ENCODE measurements at places on chromosomes 13 and 19.

DNA sequence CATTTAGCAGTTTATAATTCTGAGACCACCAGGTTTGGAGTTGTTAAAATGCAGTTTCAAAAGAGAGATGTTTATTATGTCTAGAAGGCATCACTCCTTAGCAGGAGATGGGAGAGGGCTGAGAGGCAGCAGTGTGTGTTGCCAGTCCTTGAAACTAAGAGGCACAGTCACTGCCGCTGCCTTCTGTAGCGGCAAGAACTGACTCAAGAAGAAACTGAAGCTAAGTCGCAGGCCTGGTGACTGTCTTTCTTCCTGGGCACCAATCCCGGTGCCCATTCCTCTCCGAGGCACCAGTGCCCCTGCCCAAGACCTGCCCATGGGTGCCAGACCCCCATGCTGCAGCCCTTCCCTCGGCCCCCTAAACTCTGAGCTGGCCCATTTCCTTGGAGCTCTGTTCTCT, 20.1 kb downstream of the N4BP2L1 start:
- no peak for DNase-seq

GRCh38 chr19:46945694-46946489, 73.7 kb upstream of the NPAS1 start:
- no peak for DNase-seq

GRCh38 chr13:100211016-100211710, 122.3 kb downstream of the PCCA start:
- no peak for DNase-seq

DNA sequence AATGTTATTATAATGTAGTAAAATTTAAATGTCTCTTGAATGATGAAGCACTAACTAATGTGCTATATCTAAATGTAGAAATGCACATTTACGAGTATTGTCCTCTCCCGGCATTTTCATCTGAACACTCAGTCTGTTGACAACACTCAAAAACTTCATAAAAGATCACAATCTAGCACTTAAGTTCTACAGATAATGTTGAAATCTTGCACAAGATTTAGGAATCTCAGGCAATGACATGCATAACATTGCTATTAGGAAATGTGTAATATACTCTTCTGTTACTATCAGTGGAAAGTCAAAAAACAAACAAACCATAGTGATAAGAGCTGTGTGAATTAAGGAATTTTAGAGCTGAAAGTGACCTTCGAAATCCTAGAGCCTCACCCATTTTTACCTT, 37.5 kb upstream of the XPO4 start:
- DNase-seq, result no peak

DNA sequence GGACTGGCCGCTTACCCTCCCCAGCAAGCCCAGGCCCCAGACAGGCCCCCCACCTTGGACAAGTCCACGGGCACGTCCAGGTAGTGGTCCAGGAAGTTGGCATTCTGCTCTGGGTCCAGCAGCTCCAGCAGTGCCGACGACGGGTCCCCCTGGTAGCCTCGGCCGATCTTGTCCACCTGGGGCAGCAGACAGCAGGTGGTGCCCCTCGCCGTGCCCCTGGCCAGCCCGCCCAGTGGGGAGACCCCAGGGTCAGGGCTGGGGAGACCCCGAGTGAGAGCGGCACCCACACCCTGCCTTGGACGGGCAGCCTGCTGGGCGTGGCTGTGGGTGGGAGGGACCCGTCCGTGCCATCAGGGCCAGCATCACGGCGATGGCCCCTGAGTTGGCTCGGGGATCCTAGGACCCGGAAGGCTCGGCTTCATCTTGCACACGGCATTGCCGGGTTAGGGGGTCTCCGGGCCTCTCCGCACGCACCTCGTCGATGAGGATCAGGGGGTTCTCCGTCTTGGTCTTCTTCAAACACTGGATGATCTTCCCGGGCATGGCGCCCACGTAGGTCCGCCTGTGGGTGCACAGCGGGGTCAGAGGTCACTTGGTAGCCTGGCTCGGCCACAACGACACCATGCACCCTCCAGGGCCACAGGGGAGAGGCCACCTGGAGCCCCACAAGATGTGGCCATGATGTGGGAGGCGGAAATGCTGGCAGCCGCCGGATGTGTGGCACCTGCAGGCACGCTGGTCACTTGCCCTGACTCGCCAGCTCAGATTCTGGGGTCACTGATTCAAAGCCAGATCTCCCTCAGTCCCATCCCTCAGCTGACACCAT, 6.3 kb downstream of the RPL36 start:
- DNase-seq, result no peak

DNA sequence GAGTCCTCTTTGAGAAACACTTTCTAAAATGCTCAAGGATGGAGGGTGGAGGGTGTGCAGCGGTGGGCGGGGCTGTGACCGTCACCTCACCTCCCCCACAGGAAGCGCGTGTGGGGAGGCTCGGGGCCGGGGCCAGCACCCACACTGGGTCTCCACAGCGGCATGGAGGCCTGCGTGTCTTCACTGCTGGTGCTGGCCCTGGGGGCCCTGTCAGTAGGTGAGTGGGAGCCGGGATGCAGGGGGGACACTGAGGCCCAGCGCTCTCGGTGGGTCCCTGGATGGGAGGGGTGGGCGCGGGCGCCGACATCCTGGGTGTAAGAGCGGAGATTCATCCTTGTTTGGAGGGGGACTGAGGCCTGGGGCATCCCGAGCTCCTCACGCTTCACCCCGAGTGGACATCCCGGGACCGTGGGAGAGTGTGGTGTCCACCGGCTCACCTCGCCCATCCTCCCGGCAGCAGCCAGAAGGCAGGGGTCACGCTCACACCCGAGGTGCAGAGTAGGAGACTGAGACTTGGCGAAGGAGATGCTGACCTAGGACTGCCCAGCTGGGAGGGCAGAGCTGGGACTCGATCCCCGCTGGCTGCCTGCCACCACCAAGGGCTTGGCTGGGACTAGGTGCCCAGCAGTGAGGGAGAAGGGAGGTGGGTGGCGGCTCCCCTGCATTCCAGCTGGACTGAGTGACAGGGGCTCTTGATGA, at the start of gene GZMM:
Gene GZMM, plus strand, starts transcription at position 144 of the 699 bp plus-strand sequence. Its CDS starts 19 bp downstream, at position 163.
- peak; percentile 62 for DNase-seq

DNA sequence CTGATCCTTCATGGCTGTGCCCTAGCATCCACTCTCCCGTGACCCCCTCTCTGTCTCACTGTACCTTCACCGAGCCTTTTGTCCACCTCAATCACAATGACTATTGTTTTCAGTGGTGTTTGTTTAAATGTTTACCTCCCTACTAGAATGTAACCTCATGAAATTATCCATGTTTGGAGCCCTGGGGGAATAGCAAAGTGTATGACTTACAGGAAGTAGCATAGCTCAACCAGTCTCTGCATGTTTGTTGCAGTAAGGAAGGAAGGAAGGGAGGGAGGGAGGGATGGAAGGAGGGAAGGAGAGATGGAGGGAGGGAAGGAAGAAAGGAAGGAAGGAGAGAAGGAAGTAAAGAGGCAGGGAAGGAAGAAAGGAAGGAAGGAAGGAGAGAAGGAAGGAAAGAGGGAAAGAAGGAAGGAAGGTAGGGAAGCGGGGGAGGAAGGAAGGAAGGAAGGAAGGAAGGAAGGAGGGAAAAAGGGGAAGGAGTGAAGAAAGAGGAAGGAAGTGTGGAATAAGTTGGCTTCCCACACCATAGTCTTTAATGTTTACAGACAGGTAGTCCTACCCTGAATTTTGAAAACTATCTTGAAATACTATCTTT, 421.4 kb downstream of the COG6 start:
- DNase-seq, result no peak

DNA sequence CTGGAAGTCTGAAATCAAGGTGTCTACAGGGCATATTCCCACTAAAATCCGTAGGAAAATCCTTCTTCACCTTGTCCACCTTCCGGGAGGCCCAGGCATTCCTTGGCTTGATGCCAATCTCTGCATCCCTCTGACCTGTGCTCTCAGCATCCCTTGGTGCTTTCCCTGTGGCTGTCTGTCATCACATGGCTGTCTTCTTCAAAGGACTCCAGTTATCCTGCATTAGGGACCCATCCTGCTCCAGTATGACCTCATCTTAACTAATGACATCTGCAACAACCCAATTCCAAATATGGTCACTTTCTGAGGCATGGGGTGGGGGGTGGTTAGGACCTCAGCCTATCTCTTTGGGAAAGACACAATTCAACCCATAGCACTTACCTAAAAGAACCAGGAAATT, 423.8 kb downstream of the IRS2 start:
- DNase-seq, result no peak

DNA sequence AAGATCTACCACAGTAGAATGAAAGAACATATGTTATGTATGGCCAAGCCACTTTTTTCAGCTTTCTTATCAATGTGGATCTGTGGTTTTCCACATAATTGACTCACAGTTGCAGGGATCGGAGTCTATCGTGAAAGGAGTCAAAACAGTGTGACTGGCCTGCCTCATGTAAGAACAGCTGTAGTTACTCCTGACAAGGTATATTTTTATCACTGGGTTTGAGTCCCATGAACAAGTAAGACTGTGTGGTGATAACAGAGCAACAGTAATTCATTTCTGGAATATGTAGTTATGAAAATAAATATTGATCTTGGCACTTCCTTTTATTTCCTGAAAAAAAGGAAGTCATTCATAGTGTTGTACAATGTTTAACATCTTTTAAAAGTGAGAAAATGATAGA, 416.6 kb downstream of the KLF12 start:
- no peak for DNase-seq

GRCh38 chr19:54158812-54159351, 639 bp downstream of the LENG1 start:
- DNase-seq, result no peak

DNA sequence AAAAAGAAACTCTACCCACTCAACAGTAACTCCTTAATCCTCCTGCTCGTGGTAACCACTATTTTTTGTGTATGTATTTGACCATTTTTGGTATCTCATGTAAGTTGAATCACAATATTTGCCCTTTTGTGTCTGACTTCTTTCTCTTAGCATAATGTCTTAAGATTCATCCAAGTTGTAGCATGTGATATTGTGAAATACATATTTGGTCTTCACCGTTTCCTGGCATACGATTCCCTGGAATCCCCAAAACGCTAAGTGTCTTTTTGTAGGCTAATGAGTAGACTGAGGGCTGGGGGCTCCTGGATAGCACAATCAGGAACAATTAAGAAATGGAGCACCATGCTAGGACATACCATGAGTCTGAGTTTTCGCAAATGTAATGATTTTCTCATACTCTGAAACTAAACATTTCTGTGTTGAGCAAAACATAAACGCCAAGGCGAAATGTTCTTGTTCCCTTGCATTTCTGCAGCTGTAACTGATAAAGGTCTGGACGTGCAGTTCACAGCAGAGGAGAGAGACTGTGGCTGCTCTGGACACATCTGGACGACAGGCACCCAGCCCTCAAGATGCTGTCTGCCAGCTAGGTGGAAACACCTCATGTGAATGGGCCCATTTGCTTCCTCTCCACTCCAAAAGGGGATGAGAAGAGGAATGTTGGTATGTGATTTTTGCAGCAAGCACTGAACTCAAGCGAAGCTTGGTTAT, 38.4 kb downstream of the BRD4 start:
- DNase-seq, result no peak

DNA sequence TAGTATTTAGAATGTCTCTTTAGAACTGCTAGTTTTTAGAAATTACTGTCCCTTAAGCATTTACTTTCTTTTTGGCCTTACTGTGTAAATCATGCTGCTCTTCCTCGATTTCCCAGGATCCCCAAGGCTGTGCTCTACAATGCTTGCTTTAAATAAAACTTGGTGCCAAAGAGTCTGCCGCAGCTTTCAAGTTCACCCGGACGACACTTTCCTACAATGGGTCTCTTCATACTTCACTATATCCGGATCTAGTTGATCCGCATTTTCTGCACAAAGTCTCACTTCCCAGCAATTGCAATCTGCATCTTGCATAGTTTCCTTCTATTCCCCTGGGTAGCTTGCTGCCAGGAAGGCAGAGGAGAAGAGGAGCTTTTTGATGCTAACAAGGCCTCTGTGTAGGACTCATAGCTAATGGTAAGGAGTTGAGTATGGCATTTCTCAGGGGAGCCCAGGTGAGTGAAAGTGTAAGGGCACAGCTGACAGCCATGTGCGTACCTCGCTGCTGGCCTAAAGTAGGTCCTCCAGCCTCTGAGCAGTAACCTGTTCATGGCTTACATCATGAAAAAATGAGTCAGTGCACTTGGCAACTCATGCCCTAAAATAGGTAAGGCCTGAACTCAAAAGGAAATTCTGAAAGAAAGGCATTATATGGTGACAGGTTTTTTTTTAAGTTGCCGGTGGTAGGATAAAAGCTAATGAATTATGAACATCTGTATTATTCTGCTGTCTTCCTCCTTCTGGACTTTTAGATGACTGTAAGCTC, 101.6 kb downstream of the ENOX1 start:
- no peak for DNase-seq

GRCh38 chr13:88085036-88085435, 413.9 kb downstream of the SLITRK5 start:
- no peak for DNase-seq

DNA sequence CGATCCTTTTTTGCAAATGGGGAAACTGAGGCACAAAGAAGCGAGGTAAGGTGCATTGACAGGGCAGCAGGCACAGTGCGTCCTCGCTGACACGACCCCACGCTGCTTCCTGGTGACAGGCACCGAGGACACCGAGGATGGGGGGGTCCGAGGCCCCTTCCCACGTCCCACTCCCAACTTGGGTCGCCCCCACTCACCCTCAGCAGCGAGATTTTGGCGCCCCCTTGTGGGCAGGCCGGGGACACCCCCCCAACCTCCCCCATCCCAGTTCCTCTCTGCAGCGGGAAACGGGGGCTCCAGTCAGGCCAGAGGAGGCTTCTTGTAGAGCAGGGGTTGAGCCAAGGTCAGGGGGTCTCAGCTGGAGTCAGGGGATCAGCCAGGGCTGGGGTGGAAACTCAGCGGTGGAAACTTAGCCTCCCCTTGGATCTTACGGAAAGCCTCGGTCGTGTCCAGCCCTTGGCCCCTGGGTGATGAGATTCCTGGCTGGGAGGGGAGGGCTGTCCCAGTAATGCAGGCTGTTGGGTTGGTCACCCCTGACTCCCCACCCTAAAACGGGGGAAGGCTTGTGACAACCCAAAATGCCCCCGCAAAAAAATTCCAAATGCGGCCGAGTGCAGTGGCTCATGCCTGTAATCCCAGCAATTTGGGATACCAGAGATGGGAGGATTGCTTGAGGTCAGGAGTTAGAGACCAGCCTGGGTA, 8.2 kb downstream of the SMIM24 start:
- DNase-seq, result no peak

GRCh38 chr19:7391218-7391670, 42.5 kb downstream of the ARHGEF18 start:
- DNase-seq, result no peak

GRCh38 chr13:95643936-95644598, 439 bp downstream of the DZIP1 start:
- DNase-seq, result no peak

Data from activated T-helper 9 cell treated with anti-CD3 and anti-CD28 coated beads, Interleukin-2, amount 50 U/mL, for 16 hours (primary cell).